T-helper 22 cell (primary cell): ENCODE measurements at places on chromosomes 12 and 14.

- no peak for DNase-seq
These were observed 12.0 kb upstream of the SERPINA3 start for GRCh38 chr14:94600148-94600545.

GRCh38 chr12:74539765-74540526 is 2.3 kb downstream of the ATXN7L3B start:
- DNase-seq = no peak

- DNase-seq = no peak
These were observed 8.0 kb downstream of the RHOJ start for GRCh38 chr14:63212209-63212608.

- no peak for DNase-seq
These were observed 14.4 kb upstream of the OR6C65 start for GRCh38 chr12:55385891-55386290.

DNA sequence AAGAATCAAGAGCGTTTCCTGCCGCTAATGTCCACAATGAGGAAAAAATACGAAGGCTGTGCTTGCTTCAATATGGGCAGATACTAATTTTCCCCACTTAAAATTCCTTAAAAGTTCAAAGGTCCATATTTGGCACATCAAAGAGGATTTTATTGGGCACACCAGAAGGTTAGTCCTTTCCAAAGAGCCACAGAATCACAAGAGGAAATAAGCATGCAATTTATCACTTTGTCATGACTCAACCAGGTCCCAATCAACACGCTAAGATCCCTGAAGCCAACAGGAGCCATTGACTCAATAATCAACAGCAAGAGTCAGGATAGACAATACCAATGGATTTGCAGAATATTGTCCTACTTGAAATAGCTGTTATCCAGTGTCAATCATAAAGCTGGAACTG is 80.6 kb downstream of the MAP1LC3B2 start:
- no peak for DNase-seq

DNA sequence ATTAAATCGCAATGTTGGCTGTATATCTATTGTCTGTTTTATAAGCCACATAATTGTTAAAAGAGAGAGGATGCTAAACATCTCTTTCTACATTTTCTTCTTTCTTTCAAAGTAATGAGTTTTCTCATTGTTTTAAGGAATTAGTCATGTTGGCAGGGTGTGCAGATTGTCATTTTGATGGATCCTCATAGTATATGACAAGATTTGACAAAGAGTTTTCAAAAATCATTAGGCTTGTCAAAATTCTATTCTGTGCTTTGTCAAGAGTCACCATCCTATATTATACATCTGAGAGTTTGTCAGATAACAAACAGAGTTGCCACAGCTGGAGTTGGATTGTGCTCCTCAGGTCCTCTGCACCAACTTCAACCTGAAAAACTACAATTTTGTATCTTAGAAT is 35.4 kb upstream of the APPL2 start:
- no peak for DNase-seq

DNA sequence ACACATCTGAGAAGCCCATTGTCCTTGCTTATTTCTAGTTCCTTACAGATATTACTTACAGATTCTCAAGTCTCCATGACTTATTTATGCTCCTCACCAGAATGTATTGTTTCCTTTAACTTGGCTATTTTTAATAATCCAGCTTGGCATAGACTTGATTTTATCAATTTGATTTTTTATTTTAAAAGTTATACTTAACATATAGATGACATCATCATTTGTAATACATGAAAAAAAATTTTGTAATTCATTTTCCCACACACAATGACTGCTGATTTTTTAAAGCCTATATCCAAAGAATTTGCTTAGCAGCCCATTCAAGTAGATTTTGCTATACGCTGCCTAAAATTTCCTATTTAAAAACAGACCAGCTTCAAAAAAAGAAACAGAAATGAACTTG is 39.8 kb downstream of the PTPRR start:
- DNase-seq = no peak

DNA sequence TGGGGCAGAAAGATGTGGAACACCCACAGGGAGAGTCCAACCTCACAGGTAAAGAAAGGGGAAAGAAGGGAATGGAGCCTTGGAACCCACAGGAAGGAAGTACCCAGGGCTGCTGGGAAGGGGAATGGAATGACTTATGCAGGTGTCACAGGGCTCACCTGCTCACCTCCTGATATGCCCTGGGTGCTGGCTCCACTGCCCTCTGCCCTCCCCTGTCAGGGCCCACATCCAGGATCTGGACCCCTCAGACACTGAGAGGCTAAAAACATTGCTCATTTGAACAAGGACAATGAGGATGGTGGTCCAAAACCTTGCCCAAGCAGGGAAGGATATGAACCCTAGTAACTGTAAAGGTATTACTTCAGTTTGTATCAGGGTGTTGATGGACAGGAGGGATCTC is 19.3 kb downstream of the ZBTB39 start:
- no peak for DNase-seq

GRCh38 chr14:56664811-56665421 is 85.3 kb downstream of the TMEM260 start:
- no peak for DNase-seq

DNA sequence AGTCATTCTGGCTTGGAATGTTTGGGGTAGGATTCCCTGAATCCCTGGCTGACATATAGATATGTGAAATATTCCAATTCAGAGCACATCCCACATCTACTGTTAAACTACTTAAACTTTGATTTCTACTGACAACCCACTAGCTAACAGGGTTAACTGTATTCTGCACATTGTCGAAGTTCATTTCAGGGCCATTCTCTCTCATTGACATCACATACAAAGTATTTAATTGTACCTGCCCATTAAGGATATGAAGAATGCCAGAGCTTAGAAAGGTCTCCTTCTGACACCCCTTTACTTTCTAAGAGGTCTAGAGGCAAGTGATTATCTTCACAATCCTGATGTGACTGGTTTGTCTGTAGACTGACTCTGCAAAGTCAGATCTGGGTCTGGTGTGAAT is 2.8 kb upstream of the DCN start:
- no peak for DNase-seq

DNA sequence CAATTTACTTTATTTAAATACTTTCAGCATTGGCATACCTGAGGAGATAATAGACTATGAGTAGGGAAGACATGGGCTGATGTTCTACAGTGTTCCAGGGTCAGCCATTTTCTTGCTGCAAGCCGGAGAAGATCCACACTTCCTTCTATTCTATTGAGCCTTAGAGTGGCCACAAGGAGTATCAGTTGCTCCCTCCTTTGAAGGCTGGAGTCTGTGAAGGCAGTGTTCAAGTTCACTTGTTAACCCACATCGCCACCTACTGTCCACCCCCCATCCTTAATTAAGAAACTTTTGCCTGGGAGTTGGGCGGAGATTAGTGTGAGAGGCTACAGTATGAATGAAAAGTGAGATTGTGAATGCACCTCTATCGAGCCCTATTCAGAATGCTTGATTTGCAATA is 666.6 kb downstream of the NRXN3 start:
- no peak for DNase-seq

DNA sequence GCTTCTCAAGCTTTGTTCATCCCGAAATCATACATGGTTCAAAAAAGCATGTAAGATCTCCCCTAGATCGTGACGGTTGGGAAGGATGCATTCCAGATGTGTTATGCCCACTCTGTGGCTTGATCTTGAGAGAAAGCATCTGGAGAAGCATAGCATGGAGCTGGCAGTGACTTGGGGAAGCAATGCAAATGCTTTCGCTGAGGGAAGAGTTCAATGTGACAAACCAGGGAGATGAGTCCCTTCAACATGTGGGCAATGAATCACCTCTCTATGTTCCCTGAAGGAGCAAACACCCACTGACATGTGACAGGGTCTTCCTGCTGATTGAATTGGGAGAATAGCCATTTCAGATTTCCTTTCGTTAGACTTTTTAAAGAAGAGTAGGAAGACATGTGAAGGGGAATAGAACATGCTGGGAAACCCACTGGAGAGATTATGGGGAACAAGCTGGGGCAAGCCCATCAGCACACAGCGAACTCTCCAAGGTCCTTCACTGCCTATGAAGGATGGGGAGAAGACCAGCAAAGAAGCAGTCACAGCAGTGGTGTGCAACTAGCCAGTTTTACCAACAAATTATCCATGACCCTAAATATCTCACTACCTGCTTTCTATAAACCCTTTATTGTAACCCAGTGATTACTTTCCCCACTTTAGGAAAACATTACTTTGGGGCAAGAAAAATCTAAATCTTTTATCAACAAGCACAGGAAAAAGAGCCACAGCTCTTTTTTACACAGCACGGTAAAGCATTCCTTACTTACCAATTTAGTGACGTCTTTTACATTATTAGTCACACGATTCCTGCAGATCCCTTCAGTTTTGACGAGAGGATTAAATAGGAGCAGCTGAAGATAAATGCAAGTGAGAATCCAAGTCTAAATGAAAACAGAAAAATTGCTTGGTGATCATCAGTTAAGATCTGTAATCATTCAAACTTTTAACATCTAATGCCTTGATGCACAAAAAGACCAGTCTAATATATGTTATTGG is 35.0 kb downstream of the KITLG start:
- DNase-seq = no peak

DNA sequence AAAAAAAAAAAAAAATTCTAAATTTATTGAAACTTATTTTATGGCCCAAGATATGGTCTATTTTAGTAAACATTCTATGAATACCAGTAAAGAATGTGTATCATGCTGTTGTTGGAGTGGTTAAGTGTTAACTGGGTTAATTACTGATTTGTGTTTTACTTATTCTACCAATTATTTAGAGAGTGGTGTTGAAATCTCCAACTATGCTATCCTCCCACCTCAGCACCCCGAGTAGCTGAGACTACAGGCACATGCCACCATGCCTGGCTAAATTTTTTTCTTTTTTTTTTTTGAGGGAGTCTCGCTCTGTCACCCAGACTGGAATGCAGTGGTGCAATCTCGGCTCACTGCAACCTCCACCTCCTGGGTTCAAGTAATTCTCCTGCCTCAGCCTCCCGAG is 72.2 kb downstream of the R3HDM2 start:
- DNase-seq = no peak

- DNase-seq = peak; percentile 77
These were observed 53.8 kb downstream of the VCPKMT start for GRCh38 chr14:50062438-50063085.

DNA sequence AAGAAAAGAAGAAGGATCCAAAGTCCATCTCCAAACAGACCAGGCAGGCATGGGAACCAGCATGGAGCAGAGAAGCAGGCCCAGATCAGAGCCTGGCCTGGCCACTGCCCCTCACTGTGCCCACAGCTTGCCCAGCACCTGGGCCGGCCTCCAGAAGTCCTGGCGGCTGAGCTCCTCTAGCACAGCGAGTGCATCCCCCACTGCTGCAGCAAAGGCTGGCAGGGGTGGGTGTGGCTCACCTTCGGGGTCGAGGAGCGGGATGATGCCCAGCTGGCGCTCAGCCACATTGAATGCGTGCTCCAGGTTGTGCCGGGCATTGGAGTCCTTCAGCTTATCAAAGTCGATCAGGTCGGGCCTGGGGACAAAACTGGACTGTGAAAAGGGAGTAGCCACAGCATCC is 78.7 kb downstream of the SPTB start:
- no peak for DNase-seq

DNA sequence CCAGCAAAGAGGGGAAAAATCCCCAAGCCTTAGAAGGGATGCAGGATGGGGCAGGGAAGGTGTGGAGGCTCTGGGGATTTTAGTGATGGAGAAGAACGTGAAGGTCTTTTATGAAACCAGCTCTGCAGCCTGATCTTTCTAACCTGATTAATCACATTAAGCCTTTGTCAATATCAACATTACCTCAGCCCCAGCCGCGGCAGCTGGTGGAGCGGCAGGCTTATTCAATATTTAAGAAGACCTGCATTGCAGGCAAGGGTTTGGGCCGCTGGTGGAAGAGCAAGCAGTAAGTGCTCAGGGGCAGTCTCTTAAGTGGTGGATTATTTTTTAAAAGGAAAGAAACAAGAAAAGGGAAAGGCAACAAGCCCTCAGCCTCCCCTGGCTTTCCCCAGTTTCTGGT is 16.6 kb downstream of the RPH3A start:
- DNase-seq = no peak

DNA sequence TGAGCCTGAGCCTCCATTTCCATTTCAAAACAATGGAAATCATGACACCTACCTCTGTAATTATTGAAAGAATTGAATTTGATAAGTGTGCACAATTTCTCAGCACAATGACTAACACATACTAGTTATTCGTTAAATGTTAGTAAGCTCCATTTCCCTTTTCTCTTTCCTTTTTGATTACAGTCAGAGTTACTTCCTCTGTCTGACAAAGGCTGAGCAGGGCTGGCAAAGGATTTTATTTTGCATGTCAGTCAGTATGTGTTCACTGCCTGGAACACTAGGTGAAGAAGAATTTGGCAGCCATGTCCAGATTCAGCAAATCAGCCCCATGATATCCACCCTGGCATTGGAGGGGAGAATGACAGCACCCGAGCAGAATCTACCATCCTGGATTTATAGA is 12.2 kb upstream of the RHOJ start:
- DNase-seq = no peak

GRCh38 chr12:67474934-67475620 is 173.5 kb upstream of the DYRK2 start:
- no peak for DNase-seq

DNA sequence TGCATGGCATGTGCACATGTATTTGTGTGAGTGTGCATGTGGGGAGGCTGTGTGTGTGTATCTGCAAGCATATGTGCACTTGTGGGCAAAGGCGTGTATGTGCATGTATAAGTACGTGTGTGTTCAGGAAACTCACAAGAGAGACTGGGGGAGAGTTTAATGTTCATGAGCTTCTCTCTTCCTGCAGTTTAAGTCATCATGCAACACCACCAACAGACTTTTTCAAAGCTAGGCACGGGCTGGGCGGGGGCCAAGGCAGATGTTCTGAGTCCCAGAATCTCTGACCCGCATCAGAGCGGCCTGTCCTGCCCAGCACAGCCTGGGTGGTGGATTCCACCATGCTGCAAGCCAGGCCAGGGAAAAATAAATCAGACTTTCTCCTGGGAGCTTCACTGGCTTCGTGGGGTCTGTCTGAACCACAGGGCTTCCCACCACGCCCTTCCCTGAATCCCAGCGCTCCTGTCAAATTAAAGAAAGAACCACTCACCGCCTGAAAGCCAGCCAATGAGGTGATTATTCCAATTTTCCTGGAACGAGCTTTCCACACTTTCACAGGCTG is 75.7 kb downstream of the PITPNM2 start:
- DNase-seq = no peak

DNA sequence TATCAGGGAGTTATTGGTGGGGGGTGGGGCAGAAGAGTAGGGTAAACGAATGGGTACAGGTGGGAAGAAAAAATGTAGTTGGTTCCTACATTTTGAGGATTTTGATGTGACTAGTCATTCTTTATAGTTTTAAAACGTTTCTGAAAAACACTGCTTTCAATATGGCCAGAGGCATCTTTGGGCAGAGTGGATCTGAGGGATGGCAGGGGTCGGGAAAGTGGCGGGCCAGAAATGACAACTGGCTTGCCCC is 527 bp upstream of the ATP23 start:
- DNase-seq = no peak

GRCh38 chr12:69028941-69029729 is 96.2 kb upstream of the CPM start:
- DNase-seq = no peak

GRCh38 chr12:1185460-1186182 is 194.6 kb downstream of the ERC1 start:
- no peak for DNase-seq

- DNase-seq = peak; percentile 40
These were observed 815 bp downstream of the C1RL start for GRCh38 chr12:7108003-7108795.
